ENCODE measurements at places on chromosomes 12 and 14.

DNA sequence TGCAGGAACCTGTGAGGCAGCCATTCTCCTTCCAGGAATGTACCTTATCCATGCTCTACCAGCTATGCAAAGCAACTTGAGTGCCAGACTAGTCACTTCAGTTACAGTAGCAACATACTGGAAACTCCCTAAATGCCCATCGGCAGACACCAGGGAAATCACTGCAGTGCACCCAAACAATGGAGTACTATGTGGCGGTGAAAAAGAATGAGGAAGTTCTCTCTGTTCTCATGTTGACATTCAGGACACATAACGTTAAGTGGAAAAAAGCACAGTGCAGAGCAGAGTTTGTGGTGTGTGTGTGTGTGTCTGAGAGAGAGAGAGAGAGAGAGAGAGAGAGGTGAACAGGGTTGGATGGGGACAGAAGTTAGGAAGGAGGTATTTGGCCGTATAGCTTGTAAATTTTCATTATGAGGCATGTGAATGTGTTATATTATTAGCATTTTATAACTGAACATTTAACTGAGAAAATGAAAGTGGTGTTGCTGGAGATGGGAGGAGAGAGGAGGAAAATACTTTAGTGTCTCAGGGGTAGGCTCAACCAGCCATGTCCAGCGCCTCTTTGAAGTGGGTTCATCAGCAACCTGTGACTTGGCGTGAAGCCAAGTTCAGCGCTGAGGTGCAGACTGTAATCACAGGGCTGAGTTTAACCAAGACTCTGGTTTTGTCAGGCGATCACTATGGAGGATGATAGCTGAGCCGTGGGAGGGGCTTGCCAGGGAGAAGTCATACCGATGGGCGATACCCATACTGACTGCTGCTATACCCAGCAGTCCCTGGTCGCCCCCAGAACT lies 17.3 kb downstream of the TNFAIP2 start:
- DNase-seq: no peak

DNA sequence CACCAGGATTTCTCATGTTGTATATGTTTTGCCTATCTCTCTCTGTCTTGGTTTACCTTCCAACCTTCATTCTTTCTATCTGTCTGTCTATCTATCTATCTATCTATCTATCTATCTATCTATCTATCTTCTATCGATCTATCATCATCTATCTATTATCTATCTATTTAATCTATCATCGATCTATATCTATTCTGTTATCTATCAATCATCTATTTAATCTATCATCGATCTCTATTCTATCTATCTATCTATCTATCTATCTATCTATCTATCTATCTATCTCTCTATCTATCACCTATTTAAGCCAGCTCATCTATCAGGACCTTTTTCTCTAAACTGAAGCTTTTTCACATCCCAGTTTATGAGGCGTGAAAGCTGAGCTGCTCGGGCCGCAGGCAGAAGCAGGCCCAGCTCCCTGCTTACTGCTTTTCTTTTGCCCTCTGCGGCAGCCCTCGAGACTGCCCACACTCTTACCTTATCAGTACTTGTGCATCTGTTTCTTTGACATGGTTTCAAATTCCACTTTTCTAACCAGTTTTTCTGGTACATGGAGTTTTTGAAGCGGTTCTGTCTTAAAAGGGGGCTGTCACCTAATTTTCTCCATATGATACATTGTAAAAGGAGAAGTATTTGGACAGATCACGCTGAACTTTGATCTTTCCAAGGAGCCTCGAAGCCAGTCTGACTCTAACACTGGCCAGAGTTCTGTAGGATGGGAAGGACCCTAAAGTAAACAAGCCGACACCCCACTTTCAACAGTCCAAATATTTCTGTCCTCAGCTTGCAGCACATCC lies 44.4 kb upstream of the GSG1 start:
- no peak for DNase-seq

- DNase-seq: no peak
Observed at GRCh38 chr14:65330416-65330815, 82.1 kb upstream of the FUT8 start.

- no peak for DNase-seq
Observed at GRCh38 chr12:51868821-51869495, 18.9 kb upstream of the ANKRD33 start.

DNA sequence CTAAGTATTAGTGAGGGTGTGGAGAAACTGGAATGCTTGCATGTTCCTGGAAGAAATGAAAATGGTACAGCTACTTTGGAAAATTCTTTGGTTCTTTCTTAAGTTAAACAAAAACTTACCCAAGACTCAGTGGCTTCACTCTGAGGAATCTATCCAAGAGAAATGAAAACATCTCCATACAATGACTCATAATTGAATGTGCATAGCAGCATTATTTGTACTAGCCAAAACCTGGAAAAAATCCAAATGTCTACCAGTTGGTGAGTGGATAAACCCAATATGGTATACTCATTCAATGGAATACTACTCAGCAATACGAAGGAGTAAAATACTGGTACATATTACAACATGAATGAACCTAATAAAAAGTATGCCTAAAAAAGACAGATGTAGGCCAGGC lies 18.0 kb upstream of the CRACR2A start:
- peak; percentile 29 for DNase-seq

GRCh38 chr12:21642707-21643389 lies 14.8 kb downstream of the LDHB start:
- DNase-seq: no peak

- no peak for DNase-seq
Observed at GRCh38 chr14:32578181-32578580, 249.1 kb downstream of the AKAP6 start.

DNA sequence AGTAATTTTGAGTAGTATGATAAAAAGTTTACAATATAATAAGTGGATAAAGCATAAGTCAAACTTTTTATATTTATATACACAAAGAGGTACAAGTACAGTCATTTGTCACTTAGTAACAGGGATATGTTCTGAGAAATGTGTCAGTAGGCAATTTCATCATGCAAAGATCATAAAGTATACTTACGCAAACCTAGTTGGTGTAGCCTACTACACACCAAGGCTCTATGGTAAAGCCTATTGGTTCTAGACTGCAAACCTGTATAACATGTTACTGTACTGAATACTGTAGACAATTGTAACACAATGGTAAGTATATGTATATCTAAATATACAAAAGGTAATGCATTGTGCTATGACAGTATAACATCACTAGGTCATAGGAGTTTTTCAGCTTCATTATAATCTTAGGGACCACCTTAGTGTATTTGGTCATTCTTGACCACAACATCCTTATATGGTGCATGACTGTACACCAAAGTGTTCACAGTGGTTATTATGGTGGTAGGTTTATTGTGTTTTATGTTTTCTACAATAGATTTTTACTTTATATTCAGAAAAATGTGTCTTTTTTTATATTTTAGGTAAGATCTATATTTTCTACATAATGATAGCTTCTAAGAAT lies 14.9 kb upstream of the SCFD1 start:
- DNase-seq: no peak

Measured in HFF-Myc (cell line).